ENCODE measurements at places on chromosomes 7 and 10.

DNA sequence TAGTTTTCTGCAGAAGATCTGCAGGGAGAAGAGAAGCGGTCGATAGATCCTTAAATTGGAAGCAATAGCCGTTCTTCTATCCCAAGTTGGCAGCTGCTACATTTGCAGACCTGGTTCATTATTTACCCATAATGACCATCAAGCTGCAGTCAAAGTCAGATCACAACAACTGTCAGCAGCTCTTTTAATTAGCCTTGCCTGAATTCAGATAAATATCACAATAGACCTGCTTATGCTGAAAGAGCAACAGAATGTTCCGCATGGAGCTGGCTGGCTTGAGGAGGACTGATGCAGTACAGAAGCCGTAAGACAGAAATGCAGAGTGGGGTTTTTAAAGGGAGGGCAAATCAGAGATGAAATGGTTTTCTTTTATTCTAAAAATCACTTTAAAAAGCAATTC is 109.4 kb downstream of the HIBADH start:
- no peak for DNase-seq

DNA sequence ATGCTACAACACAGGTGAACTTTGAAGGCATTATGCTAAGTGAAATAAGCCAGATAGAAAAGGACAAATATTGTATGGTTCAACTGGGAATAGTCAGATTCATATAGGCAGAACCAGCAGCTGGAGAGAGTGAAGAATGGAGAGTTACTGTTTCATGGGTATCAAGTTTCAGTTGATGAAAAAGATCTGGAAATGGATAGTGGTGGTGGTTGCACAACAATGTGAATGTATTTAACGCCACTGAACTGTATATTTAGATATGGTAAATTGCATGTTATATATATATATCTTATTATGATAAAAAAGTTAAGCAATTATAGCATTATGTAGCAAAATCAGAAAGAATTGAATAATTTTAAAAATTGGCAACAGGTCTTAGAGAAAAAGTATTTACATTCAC is 3.9 kb downstream of the LMBR1 start:
- no peak for DNase-seq

DNA sequence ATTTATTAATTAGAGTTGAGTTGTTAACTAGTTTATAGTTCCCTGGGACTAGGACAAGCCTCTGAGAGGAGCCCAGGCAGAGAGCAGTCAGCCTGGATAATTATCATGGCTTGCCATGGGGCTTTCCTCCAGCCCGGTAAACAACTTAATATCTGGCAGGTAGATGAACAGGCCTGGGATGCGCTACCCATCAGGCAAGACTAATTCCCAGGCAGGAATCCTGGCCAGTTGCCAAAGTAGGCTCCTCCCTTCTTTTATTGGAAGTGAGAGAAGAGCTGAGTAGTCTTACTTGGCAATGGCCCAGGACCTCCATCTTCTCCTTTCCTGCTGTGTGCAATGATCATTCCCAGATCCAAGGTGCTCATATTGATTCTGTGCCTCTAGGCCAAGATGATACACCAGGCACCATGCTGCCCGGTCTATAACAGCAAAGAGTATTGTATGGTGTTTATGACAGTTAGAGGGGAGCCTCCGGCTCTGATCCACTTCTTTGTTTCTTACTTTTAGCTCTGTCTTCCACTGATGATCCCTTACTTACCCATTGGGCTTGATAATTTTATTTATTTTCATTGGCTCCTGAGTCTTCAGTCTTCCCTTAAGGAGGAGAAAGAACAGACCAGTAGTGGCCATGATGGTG is 408.7 kb downstream of the REEP3 start:
- DNase-seq = peak; percentile 19

DNA sequence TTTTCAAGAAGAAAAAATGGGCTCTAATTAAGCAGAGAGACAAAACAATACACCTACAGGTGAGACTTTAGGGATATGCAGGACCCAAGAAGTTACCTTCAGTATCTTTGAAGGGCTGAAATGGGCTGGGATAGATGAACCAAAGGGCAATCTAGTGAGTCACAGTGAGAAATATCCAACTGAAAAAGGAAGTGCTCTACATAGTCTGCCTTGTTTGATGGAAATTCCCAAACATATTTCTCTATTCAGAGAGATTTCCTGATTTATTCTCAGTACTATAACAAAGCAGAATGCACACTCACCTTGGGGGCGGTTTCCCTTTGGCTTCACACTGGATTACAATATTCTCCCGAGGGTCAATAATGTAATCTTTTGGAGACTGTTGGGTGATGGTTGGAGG is 104.1 kb upstream of the LAMB4 start:
- no peak for DNase-seq

DNA sequence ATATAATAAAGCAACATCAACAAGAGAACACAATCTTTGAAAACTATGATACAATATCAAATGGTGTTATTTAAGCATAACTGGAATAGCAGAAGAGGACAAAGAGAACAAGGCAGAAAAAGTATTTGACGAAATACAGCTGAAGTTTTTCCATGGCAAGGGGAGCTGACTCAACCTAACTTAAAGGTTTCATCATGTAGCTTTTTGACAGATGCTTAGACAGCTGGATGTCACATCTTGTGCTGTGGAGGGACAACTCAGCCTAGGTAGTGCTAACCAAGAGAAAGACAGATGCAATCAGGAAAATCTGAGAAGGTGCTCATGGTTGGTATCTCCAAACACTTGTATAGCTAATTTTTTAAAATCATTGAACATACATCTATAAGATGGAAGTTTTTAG is 208.2 kb downstream of the TFEC start:
- DNase-seq = no peak
